ENCODE measurements at places on chromosomes 4 and X.

DNA sequence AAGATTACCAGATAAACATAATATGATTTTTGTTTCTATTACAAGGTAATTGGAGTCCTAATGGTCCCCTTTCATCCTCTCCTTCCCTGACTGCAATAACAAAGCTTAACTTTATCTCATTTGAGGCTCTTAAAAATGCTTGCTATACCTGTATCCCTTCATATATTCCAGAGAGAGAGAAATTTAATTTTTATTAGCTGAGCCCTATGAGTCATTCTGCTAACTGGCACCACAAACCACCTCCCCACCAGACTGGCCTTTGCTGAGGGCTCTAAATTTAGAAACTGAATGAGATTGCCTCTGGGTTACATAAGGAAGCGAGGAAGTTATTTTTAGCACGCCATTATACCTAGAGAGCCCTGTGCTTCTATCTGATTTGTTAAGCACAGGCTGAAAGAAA lies 27.4 kb downstream of the CBLL2 start:
- DNase-seq = no peak

DNA sequence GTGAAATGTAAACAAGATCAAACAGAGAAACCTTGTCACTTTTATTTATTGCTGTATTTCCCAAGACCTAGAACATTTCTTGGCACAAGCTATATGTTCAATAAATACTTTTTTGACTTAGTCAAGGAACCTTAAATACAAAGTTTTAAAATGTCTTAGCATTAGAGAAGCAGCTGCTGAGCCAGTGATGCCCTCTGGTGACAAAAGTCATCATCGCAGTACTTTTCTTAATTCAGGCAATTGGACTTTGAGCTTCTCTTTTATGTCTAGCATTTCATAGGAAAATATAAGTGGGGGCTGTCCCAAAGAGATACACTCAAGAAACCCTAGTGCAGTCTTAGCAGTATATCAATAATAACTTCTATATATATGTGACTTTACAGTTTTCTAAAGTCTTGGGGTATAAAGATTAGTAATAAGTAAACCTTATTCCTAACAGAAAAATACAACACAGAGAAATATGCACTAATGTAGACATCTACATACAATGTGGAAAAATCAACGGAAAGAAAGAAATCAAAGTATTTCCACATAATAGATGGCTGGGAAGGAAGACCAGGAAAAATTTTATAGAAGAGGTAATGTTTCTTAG lies 118.4 kb downstream of the DTHD1 start:
- peak; percentile 67 for DNase-seq

DNA sequence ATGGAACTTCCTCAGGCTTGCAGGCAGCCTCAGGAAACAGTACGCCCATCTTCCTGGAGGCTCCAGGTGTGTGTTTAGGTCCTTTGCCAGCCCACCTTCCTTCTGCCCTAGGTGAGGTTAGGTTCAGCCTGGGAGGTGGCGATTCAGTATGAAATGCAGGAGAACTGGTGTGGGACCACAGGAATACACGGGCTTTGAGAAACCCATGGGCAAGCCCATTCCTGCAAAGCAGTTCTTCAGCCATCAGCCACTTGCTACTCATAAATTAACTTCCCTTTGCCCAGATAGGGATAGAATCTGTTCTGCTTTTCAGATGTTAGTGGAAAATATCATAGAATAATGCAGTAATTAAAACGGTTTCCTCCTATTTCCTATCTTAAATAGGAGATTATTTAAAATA lies 32.2 kb downstream of the TBC1D14 start:
- no peak for DNase-seq

DNA sequence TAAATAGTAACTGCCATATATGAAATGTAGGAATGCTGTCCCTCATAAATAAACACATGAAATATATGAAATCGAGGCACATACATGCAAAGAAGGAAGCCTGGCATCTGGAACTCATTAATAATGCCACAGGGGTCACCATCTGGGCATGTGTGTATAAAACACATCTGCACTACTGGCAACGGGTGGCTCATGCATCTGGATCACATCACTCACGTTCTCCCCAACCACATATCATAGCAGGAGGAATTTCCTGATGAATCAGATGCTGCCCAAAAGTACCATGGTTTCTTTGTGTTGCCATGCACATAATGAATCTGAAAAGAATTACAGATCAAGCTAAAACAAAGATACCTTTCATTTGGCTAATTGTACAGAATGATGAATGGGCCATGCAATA lies 28.6 kb downstream of the RNF175 start:
- DNase-seq = peak; percentile 80

DNA sequence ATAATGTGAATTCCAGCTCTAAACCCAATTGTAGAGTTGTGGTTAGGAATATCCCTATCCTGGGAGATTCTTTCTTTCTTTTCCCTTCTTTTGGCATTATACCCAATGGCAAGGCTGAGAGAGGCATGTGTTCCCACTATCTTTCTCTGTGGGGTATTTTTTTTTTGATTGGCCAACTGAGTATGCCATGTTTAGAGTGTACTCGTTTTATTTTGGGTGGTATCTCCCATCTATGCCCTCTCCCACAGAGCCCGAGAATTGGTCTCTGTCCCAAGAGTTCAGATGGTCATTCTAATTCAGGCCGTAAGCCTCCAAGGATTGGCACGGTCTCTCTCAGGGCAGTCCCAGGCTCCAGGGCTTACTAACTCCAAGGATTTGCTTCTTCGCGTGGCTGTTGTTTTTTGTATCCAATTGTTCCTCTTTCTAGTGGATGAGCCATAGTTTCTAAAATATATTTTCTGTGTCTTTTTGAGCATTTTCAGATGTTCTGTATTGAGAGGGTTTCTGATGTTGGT lies 198.8 kb downstream of the SLC4A4 start:
- DNase-seq = no peak

DNA sequence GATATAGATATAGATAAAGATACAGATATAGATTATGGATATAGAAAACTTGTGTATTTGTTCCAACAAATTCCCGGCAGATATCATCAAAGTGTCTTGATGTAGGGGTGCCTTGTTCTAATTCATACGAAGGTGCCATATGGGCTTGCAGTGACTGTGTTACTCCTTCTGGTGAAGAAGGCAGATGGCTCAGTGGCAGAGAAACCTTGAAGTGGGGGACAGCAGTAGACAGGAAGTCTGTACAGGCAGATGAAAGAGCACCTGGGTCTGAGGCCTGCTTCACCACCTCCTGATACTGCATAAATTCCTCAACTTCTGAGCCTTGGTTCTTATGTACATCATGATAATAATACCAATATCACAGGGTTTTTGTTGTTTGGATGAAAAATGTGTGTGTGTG lies 179.5 kb upstream of the GATB start:
- DNase-seq = no peak

DNA sequence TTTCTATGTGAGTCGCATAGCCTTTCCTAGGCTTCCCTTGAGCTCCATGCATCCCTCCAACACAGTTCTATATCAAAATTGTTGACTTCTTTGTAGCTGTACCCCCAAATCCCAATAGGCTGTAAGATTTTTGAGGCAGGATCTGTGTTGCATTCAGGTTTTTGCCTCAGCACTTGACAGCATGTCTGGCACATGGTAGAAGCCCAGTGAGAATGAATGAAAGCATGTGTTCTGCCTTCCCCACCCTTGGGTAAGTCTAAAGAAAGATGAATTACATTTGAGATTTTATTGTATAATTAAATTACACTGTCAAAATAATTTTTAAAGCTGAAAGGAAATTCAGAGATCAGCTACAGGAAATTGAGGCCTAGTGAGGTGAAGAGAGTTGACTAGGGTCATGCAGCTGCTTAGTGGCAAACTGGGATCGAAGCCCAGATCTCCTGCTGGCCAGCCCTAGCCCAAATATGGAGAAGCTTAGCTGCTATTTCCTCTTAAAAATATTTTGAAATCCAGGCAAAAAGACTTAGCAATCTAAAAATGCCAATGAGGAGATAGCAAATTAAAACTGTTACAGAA lies 122.5 kb downstream of the SPATA18 start:
- DNase-seq = no peak

DNA sequence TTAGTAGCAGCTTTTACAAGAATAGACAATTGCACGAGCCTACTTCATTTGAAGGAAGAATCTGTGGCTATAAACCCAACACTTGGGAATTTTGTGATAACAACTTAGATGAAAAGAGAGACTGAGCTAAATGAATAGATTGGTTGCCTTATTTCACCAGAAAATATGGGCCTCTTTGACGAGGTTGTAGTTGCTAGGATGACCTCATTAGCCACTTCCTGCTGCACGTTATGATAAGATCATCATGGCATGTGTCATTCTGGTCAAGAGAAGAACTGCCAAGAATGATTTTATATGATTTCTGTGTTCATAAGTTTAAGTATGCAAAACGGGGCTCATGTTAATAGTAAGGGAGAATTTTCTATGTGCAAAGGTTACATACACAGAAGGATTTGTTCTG lies 321.9 kb upstream of the GIMD1 start:
- DNase-seq = peak; percentile 71

DNA sequence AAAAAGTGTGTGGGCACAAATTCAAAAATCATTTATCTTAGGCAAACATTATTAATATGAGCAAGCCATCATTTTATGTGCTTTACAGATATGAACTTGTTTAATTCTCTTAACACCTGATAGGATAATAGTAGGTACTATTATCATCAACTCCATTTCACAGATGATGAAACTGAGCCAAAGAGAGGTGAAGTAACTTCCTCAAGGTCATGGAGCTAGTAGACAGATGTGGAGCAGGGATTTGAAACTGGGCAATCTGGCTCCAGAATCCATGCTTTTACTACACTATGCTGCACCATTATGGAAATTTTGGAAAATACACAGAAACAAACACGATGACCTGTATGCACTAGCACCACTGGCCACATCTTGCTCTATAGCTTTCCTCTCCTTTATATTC lies 1.0 kb upstream of the PIN4 start:
- no peak for DNase-seq

DNA sequence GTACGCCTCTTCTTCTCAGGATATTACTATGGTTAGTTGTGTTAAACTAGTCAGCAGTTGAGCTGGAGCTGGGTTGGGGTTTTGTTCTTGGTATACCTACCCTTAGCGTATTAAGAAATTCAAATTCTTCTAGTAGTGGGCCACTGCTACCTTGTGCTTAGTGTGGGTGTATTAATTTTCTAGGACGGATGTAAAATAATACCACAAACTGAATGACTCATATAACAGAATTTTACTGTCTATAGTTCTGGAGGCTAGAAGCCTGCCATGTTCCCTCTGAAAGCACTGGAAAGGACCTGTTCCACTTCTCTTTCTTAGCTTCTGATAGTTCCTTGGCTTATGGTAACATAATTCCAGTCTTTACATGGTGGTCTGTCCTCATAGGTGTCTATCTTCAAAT lies 1274.7 kb downstream of the ADGRL3 start:
- no peak for DNase-seq

GRCh38 chrX:3384327-3384726 lies 37.9 kb upstream of the MXRA5 start:
- DNase-seq = no peak

GRCh38 chrX:119729408-119730201 lies 28.8 kb upstream of the SOWAHD start:
- peak; percentile 82 for DNase-seq

GRCh38 chr4:86967798-86968197 lies 33.0 kb downstream of the AFF1 start:
- peak; percentile 77 for DNase-seq

- DNase-seq = no peak
These were observed 48.6 kb upstream of the RASL11B start for GRCh38 chr4:52813546-52813945.

- DNase-seq = no peak
These were observed 61.9 kb downstream of the PRKG2 start for GRCh38 chr4:81152839-81153713.

- DNase-seq = no peak
These were observed 628.3 kb upstream of the MAGEB2 start for GRCh38 chrX:29587107-29587506.

DNA sequence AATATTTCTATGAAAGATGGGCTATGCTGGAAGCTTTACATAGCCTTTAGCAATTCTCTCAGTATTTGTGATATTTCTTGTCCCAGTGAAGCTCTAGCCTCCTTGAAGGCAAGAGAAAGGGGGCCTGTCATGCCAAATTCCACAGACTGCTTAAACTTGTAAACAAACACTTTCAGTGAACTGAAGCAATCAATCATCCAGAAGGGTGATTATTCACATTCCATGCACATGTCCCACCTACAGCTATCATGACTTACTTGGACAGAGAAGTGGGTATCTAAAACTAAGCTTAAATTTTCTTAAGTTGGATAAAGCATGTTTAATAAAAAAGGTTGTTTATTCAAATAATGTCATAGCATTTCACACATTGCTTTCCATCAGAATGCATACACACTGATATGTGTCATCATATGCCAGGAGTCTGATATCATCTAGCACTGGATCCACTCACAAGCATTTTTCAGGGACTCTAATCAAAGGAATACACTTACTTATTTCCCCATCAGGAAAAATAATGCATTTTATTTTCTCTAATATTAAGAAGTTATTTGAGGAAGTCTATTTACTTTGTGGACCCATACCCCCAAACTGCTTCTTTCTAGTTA lies 1.2 kb upstream of the FSTL5 start:
- DNase-seq = no peak

- DNase-seq = no peak
These were observed 30.4 kb upstream of the EMCN start for GRCh38 chr4:100548200-100548560.

- DNase-seq = no peak
These were observed 823.2 kb upstream of the FRG1 start for GRCh38 chr4:189117426-189117825.

- no peak for DNase-seq
These were observed 77.1 kb upstream of the SLC4A4 start for GRCh38 chr4:71261633-71262121.

DNA sequence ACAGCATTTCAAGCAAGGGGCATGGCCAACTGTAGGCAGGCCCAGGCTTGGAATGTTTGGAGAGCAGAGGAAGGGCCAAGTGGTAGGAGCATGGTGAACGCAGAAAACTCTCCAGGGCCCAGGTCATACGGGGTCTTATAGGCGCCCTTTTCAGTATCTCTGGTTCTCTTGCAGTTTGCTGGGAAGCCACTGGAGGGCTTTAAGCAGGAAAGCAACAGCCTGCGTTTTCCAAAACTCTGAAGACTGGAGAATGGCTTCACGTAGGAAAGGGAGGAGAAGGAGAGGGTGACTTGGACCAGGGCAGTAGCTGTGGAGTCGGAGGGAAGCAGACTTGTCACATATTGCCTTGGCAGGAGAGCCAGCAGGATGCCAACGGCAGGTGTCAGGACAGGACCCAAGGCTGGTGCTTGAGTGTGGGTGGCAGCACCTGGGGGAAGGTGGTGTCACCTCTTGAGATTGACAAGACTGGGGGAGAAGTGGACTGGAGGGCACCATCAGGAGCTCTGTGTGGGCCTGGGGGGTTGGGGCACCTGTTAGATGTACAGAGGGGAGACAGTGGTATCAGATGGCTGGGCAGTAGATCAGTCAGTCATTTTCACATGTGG lies 21.9 kb downstream of the TKTL1 start:
- no peak for DNase-seq

DNA sequence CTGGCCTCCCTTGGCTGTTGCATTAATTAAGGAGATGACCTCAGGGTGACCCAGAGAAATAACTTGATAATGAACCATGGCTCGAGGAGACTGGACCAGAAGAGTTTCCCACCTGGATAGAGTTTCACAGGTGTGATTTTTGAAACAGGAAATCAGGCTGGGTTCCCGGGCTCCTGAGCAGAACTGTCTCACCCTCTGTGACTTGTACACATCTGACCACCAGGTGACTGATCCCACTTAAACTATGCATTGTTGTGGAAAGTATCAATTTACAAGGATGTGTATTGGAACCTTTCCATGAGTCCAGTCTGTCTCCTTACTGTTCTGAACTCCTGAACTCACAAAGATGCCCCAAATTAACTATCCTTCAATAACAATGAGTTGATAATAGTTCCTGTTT lies 220.3 kb downstream of the PTTG2 start:
- DNase-seq = no peak

- no peak for DNase-seq
These were observed 36.9 kb downstream of the PDLIM5 start for GRCh38 chr4:94488670-94489069.

Measured in suppressor macrophage treated with lipopolysaccharide for 4 hours (primary cell).